ENCODE measurements at places on chromosomes 5 and 9. TPM values are rescaled to one million over a fixed set of nuclear protein-coding genes. Genes with fewer than 3 reads are reported as not detected.

Gene F2RL2
- polyA plus RNA-seq, result 0.63 TPM

Gene ARL14EPL
- polyA plus RNA-seq, result not detected

Gene ZBTB26
- 8.8 TPM for polyA plus RNA-seq

DNA sequence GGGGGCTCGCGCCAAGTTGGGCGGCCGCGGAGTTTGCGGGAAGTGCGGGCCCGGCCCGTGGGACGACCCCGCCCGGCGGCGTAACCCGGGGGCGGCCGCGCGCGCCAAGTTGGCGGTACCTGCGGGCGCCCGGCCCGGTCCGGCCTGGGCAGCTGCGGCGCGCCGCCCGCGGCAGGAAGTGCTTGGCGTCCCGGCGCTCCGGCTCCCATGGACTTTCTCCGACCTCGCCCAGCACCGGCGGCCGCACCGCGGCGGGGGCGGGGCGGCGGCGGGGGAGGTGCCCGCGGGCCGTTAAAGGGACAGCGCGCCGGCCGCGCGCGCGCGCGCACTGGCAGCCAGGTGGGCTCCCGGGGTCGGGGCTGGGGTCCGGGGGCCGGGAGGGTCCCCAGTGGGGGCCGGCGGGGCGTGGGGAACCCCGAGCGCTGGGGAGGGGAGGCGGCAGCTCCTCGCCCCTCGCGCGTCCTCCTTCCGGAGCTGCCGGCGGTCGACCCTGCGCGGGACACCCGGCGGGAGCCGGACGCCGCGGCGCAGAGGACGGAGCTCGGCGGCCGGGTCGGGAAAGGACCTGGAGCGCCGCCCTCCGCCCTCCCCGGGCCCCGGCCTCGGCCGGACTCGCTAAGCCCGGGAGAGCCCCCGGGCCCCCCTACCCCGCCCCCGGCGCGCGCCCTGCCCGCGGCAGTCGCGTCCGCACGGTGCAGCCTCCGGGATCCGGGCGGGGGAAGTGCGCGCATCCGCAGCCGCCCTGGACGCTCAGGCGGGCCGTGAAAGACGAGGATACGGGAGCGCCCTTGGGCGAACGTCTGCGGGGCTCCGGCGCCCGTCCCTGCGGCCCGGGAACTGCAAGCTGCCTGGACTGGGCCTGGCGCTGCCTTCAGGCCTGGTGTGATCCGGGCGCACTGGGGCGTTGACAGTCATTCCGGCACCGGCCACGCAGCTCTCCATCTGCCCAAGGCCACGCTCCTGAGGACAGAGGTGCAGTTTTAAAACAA is at the start of gene NACC2:
TSS of gene NACC2 (minus strand) at position 220 of the 989 bp plus-strand sequence. CDS start 44,768 bp downstream, outside the sequence.
- no peak for DNase-seq

DNA sequence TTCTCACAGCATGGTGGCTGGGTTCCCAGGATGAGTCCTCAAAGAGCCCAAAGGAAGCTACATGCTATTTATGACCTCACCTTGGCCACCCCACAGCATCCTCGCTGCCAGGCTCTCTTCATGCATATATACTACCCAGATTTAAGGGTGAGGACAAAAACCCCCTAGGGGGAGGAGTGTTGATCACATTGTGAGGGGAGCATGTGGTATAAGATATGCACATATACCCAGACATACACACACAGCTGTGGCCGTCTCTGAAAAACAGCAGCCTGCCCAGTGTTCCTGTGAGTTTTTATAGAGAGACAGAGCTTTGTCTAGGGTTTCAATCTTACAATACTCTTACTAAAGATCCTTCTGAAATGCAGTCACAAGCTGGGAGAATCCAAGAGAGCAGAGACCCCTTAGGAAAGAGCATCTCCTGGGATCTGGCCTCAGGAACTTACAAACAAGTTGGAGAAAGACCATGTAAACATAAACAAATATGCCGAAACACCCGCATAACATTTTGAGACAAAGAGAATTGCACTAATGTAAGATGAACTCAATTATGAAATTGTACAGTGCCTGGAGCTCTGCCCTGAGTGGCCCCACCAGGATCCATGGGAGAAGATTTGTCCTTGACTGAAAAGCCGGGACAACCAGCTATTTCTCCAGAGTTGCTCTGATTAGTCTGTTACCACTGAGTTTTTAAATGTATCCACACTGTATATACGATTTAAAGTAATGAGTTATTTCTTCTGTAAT is 146.4 kb downstream of the GADD45G start:
- no peak for DNase-seq

GRCh38 chr5:168779333-168779732 is 200.2 kb upstream of the PANK3 start:
- no peak for DNase-seq

DNA sequence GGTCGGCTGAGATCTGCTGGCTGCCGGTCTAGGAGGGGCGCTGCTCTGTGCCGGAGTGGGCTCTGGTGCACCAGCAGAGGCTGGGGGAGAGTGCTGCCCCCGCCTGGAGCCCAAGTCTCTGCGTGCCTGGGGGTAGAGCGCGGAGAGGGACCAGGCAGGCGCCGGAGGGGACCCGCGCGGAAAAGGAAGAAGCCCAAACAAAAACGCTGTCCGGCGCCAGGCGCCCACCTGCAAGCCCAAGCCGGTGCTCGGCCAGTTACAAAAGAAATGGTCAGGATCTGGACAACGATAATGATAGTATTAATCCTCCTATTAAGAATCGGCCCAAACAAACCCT is 571 bp upstream of the S1PR3 start:
- no peak for DNase-seq

- DNase-seq, result no peak
Measured at GRCh38 chr9:14056316-14056861, 257.6 kb downstream of the NFIB start.

DNA sequence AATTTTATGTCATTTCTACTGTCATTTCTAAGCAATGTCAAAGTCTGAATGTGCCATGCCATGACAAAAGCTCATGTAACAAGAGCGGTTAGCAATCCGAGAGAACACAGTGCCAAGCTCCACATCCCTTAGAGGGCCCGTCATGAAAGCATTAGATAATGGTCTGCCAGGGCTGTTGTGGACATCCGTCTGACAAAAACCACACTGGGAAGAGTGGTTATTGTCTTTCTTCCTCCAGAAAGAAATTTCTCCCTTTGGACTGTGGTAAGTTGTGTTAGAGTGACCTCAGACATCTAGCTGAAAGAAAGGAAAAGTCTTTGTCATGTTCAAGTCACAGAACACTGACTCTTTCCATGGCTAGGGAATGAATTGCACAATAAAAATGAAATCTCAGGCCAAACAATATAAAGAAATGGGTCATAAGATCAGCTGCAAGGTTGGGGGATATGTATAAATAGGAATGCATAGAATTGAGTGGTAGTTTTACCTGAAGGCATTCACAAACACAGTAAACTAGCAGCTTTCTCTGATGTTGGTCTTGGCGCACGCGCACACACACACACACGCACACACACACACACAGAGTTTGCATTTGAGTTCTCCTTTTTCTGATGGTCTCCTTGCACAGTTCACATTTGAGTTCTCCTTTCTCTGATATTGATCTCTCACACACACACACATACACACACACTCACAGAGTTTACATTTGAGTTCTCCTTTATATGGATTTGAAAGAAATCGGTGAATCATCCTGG is 5.3 kb downstream of the SLC1A3 start:
- no peak for DNase-seq

- no peak for DNase-seq
Measured at GRCh38 chr9:75233011-75233410, 144.7 kb downstream of the OSTF1 start.

GRCh38 chr5:168295574-168296201 is 4.2 kb downstream of the WWC1 start:
- no peak for DNase-seq

- DNase-seq, result no peak
Measured at GRCh38 chr5:178273665-178274541, 41.3 kb upstream of the PHYKPL start.

DNA sequence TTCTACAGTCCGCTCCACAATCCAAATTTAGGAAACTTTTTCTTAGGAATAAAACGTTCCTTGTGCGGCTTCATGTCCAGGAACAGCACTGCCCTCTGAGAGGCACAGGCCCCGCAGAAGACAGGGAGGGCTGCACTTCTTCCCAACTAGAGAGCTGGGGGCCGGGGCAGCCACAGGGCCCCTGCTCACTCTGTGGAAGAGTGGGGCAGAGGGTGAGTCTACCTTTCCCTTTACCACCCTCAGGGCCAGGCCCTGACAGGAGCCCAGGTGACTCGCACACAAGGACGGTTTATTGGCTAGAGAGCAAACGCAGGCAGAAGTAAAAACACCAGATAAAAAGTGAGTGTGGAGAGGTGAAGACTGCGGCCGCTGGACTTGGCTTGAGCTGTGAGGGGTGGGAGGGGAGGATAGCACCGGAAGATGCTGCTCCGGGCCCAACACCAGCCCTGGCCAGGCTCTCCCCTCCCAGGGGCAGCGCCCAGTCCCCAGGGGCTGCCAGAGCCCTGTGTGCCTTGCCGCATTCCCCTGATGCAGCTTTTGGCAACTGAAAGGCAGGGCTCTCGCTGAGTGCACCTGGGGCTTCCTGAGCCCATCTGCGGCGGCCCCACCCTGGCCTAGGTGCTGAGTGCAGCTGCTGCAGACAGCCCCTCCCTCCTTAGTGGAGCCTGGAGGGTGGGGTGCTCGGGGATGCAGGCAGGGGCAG is 20.2 kb downstream of the SH3GLB2 start:
- DNase-seq, result no peak

DNA sequence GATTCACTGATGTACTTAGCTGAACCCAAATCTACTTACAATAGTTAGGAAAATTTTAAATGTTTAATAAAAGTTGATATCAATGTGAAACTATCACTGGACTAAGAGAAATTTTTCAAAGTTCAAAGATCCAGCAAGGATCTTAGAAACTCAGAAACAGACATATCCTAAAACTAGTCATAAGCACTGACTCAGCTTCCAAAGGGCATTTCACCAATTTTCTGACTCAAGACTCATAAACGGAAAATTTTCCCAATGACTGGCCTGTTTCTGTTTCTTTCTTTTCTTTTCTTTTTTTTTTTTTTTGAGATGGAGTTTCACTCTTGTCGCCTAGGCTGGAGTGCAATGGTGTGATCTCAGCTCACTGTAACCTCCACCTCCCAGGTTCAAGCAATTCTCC is 66.6 kb downstream of the CDC14B start:
- no peak for DNase-seq
